ENCODE measurements at places on chromosomes 2 and 18.

- no peak for DNase-seq
Measured at GRCh38 chr2:26442707-26443106, 35.2 kb downstream of the OTOF start.

DNA sequence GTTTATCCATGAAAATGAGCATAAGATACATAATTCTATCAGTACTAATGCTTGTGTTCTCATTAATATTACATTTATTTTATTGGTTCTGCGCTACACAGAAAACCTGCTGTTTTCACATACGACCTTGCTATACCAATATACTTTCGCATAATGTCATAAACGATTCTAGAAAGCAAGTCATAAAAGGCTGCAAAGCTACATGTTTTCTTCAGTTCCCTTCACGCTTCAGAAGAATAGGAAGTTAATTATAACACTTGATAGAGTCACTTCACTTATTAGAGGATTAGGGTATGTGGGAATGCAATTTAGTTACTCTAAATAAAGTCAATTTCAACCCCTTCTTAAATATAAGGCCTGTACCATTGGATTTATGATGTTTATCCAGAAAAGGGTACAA is 29.0 kb downstream of the PSME4 start:
- DNase-seq: no peak

DNA sequence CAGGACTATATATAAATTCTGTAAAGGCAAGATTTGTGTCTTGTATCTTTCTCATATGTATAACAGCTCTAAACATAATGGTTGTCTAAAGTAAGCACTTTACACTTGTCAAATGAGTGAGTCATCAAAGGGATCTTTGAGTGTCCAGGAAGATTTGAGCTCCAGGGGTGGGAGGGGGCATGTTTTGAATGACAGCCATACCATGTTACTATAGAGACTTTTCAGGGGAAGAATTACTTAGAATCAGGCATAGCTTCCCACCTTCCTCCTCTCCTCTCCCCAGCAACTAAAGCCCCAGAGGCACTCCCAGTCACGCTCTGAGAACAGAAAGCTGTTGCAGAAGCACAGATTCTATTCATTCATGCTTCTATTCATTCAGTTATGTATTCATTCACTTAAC is 65.8 kb upstream of the ALK start:
- DNase-seq: no peak

DNA sequence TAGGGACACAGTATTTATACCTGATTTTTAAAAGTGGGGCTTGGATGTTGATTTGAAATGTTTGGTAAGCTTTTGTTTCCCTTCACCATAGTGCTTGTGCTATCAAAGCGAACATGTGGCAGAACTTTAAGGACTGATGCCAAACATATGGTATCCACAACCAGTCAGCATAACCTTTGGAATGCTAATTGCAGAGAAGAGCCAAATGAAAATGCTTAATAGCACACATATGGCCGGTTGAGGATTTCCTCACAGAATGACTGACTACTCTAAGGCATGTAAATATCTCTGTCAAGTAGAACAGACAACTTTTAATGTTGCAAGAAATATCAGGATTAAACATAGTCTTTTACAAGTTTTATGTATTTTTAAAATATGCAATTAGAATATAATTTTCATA is 120.9 kb upstream of the COL3A1 start:
- no peak for DNase-seq

DNA sequence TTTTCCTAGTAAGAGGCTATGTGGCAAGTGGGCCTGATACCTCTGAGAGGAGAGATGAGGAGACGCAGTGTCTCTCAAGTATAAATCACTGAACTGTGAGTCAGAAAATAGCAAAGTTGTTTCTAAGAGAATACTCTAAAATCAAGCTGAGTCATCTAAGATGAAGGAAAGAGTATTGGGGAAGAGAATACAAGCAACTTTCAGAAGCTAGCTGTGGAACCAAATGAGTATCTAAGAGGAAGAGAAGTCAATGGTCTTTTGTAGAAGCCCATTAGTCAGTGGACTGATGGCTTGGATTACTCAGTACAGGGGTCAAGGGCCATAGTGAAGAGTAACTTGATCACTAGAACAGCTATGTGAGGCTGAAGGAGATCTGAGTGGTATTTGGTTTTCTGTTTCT is 2.7 kb upstream of the DCC start:
- DNase-seq: no peak

DNA sequence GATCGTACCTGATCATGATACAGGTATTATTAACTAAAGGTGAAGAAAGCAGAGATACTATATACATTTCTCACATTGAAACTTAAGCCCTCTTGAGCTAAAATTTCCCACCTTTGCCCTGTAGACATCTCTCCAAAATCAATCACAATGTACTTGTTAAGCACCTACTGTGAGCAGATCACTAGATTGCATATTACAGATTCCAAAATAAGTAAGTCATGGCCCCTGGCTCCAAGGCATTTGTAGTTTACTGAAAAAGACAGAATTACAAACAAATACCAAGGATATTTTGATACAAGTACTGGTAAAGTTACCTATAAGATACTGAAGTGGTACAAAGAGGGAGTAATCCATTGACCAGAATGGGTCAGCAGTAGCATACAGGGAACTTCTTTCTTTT is 455.3 kb downstream of the STK39 start:
- DNase-seq: no peak

GRCh38 chr2:216113572-216113971 is 4.4 kb downstream of the XRCC5 start:
- no peak for DNase-seq

DNA sequence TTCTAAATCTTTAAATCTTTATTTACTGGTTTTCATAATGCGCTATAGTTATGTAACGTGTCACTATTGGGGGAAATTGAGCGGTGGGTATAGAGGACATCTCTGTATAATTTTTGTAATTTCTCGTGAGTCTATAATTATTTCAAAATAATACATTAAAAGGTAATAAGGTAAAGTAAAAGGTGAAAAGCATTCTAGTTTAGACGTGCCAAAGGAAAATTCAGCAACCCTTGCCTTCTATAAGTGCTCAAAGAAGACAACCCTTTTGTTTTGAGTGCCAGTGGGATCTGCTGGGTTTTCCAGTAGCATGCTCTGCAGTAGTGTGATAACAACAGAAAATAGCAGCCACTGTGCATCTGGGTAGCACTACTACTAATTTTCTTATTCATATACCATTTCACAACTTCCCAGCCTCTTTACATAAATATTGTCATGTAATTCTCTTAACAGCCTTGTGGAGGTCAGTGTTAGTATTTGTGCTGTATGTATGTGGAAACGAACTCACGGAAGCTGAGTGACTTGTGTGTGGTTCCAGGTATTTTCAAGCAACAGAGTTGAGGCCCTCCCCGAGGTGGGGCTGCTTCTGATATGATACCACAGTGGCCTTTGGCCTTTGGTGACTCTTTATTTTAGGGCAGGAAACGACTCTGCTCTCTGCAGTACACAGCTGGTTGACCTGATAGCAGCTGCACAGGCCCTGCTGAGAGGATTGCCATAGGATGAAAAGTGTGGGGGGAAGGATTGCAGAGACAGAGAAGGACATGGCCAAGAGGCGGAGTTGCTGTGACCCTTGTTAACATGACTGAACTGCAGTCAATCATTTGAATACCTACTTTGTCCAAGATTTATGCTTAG is 104.5 kb downstream of the TDRD15 start:
- no peak for DNase-seq

DNA sequence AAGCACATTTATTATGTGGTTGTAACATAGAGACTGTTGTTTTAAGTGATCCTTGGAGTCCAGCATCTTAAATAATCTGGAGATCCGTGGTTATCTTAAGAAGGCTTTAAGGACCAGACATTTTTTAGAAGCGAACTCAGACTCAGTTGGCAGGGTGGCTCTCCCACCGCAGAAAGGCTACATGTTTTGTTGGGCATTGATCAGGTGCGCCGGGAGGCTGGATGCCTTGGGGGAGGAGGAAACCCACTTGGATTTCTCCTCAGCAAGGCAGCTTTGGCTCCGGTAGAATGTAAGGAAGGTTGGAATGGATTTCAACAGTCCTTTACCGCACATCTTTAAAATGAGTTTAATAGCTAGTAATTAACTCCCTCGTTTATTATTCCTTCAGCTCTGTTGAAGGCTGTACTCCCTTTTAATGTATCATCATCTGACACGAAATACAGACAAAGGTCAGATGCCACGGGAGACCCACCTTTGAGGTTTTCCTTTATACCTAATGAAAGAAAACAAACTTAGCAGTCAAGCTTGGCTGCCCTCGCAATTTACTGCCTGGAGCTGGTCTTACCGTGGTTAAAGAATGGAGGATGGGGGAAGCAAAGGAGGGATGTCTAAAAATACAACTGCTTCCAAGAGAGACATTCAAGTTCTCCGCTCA is 1.2 kb downstream of the TMEM200C start:
- DNase-seq: no peak
